Right renal cortex interstitium (tissue), 3 donors: ENCODE measurements at places on chromosomes 12 and 14.

GRCh38 chr14:68233101-68233784, 413.7 kb downstream of the RAD51B start:
- DNase-seq: no peak

DNA sequence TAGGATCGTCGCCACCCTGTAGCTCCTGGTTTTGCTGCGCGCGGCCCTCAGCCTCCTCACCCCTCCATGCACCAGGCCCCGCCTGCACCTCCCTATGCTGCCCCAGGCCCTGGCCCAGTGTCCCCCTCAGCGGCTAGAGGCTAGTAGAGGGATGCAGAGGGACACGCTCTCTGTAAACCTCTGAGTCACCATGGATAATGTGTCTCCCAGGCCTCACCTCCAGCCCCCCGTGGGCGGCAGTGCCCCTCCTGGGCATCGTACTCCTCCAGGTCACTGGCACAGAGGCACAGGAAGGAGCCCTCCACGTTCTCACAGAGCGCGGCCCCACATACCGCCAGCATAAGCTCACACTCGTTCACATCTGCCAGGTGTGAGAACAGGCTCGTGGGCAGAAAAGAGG, 12.3 kb downstream of the ISCA2 start:
- no peak for DNase-seq

GRCh38 chr12:2548081-2548480, 246.7 kb upstream of the FKBP4 start:
- no peak for DNase-seq

DNA sequence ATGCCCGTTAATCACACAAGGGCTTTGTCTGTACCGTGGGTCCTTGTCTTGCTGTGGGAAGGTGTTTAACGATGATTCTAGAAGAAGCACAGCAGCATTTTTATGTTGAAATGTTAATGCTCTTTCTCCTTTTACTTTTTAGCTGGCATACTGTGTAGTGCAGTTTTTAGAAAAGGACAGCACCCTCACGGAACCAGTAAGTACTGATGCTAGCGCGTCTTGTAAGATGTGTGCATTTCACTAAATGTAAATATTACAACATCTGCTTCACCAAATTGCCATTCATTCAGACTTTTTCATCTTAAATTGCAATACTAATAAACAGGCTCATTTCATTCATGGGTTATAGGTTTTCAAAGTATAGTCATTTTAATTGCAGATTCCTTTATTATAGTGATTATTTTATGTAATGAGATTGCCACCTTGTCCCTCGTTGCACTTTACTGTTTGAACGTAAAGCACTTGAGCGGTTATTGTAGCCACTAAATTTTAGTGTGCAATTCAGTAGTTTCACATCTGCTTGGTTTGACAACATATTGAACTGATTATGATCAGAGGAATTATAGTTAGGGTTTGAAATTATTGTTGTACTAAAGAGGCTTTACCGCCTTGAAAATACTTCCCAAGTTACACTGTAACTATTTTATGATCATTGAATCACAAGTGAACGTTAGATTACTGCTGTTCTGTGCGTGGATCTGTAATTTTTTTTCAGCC, 69.8 kb upstream of the DYNC1H1 start:
- DNase-seq: no peak

DNA sequence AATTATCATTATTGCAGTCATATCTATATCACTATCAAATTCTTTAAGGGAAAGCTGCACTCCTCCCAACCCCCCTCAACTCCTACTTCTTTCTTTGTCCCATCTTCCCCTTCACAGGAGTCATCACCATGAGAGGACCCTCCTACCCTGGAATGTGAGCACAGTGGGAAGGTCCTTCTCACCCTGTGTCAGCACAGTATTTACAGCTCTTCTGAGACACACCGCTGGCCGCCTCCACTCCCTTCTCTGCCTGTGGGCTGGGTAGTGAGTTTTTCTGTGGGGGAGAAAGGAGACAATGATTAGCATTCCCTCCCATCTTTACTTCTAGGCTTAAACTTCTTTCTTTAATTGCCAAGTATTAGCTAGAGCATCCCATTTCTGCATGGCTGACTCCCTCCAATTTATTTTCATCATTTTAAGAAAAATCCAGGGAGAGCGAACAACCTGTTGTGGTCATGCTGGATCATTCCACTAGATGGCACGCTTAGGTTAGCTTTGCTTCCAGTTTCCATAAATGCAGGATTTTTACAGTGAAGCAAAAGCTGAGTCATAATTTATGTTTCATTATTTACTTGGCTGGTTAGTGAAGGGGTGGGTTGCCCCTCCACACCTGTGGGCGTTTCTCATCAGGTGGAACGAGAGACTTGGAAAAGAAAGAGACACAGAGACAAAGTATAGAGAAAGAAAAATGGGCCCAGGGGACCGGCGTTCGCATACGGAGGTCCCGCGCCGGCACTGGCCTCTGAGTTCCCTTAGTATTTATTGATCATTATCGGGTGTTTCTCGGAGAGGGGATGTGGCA, 188.5 kb downstream of the ALX1 start:
- DNase-seq: peak; percentile 53

GRCh38 chr14:103123634-103124500, 606 bp downstream of the TNFAIP2 start:
- no peak for DNase-seq

DNA sequence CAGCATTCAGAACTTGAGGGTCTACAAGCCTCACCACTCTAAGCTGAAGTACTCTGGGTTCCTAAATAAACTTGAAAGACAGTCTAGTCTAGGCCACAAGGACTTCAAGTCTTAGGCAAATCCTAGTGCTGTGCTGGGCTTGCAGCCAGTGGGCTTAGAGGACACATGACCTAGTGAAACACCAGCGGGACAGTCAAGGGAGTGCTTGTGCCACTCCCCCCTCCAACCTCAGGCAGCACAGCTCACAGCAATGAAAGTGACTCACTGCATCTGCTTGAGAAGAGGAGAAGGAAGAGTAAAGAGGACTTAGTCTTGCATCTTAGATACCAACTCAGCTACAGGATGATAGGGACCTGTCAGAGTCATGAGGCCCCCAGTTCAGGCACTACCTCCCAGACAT, 438.1 kb downstream of the IPO8 start:
- no peak for DNase-seq

DNA sequence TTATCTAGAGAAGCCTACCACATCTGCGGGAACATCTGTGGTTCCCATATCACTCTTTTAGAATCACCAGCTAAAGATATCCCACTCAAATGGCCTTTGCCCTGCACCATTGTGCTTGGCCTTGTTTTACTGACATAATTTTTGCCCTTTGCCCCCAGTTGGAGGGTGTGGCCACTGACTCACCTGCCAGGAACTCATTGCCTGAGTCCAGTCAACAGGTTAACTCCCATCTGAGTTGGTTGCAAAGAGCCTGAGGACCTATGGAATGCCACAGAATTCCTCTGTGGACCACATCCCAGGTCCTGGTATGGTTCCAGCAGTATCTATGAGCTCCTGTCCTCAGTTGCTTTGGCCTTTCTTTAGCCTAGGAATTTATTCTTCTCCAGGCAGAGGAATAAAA, 55.7 kb upstream of the PTGR2 start:
- no peak for DNase-seq

GRCh38 chr14:28652782-28653181, 113.8 kb upstream of the FOXG1 start:
- DNase-seq: no peak

DNA sequence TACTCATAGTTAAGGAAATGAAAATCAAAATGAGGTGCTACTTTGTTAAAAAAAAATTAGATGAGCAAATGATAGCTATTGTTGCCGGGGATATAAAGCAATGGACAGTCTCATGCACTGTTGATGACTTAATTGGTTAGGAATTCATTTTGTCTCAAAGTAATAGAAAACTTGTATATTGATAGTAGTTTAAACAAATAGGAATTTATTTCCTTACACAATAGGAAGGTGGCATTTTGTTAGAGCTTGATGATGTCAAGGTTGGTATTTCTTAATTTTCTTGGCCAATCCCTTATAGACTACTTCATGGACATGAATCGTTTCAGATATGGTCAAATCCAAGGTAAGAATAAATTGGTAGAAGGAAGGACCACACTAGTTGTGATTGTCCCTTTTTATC, 7.8 kb downstream of the PRPF39 start:
- no peak for DNase-seq

DNA sequence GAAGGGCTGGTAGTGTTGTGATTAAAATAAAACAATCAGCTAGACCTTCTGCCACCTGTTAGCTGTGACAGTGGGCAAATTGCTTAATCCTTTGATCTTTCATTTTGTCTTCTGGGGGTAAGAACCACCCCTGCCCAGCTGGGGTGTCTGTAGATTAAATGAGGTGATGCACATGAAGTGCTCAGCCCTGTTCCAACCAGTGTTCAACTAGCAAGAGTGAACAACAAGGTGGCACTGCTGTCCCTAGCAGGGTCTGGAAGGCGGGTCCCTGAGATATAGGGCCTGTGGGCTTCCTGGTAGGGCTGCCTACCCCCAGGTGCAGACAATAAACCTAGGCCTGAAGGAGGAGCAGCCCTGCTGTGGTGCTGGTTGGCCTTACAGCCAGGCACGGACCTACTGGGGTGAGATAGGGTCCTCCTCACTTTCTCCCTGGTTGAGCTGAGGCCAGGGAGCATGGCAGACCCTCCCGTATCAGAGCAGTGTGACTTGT, 60.6 kb downstream of the ARL6IP4 start:
- no peak for DNase-seq

DNA sequence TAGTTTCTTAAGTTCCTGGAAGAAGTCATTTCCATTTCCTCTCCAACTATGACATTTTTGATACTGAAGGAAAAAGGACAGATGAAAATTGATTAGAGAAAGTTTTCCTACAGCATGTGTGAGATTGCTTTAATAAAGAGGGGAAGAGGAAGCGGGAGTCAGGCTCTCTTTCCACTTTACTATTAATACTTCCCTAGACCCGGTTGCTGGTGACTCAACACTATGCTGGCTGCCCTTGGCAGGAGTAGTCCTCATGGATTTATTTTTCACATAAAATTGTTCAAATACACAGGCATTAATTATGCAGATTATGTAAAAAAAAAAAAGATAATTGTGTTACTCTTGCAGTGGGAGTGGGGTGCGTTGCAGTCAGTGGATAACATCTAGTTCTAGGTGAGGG, 293.4 kb downstream of the EGLN3 start:
- DNase-seq: no peak

DNA sequence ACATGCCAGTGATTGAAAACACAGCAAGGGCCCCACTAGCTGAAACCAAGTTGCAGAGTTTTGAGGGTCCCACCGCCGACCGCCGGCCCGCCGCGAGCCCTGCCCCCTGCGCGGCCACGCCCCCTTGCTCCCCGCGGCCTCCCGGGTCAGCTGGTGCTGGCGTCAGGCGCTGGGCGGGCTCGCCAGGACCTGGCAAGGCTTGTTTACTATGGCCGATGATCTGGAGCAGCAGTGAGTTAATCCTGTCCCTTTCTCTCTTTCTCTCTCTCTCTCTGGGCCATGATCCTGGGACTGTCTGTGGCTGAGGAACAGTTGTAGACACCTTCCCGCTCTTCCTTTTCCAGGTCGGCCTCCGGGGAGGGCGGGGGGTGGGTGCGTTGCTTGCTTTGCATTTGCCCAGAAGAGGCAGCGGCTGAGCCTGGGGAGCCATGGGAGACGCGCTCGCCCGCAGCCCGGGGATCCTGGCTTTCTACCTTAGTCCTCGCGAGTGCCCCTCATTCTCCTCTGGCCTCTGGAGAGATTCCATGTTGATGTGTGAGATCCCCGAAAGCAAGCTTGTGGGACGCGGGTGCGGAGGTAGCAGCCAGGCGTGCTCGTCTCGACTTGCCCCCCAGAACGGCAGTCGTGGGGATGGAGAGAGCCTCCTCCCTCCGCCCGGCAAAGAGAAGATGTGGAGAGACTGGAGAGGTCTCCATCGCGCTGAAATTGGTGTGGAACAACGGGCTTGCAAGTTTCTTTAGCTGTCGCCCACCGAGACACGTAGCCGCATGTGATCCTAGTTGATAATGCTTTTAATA, at the start of gene ABHD4:
ABHD4 (plus strand) TSS at position 202 of the 797 bp plus-strand sequence; CDS start at position 209, 7 bp downstream.
- DNase-seq: peak; percentile 59

DNA sequence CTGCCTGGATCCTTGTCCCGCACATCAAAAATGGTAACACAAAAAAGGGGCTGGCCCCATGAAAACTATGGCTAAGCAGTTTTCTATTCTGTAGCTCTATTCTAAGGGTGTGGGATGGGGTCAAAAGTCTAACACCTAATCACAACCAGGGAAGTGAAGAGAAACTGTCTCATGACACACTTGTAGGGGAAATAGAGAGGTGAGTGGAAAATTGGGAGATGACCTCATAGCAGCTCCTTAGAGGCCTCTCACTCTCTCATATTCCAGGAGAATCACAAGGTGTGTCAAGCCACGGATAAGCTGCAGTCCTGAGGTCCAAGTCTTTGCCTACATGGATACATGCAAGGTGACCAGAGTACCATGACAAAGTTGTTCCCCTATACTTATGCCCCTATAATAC, 10.7 kb downstream of the KLHL28 start:
- DNase-seq: no peak

- no peak for DNase-seq
These were observed 98.3 kb upstream of the ESRRB start for GRCh38 chr14:76277586-76278130.

- DNase-seq: no peak
These were observed 18.0 kb upstream of the LDHB start for GRCh38 chr12:21675641-21676040.

DNA sequence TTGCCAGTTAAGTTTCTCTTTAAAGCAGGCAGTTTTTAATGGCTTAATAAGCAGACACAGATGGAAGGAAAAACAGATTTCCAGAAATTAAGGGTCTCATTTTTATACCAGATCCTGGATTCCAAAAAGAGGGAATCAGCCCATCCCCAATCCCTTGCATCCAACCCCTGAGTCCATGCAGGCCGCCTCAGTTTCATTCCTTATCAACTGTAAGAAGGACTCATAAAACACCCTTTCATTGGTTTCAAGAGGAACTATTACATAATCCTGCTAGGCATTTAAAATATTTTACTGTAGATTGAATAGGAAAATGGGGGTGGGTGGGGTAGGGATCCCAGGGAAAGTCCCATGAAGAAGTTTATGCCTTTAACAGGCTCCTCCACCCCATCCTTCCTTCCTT, 9.4 kb downstream of the CCDC184 start:
- no peak for DNase-seq

DNA sequence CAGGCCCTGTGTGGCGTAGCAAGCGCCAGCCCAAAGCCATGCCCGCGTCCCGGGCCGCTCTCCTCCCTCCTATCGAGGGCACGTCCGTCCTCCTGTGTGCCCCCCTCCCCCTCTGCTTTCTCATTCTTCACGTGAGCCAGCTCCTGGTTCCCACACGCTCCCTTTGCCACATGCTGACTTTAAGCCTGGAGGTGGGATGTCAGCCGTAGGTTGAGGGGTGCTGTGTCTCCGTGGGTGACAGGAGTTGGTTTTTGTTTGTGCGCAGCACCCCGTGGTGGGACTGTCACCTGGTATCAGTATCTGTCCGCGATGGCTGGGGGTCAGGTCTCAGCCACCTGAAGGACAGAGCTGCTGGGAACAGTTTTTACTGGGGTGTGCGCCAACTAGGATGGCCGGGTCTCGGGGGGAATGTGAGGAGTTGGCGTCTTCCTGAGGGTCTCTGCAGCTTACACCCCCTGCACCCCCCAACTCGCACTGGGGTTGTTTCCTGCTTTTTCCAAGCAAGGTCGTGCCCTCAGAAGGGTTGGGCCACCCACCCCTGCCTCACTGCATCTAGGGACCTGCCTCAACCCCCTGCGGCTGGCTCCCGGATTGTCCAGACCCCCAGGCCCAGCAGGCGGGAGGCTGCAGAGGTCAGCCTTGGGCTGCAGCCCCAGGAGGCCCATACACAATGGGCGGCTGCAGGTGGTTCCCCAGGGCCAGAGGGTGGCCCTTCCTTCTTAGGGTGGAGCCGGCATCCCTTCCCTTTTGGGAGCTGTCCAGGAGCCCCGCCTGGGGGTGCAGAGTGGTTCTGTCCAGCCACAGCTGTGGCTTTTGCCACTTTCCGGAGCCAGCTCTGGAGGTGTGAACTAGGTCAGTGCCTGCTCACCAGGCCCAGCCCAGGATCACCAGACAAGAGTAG, 7.3 kb downstream of the ULK1 start:
- no peak for DNase-seq
